ENCODE measurements at places on chromosomes 7 and 10.

- DNase-seq: no peak
These were observed 20.9 kb upstream of the GOLGA7B start for GRCh38 chr10:97828721-97829120.

- peak; percentile 78 for DNase-seq
These were observed 489.4 kb upstream of the SORCS1 start for GRCh38 chr10:107653832-107654287.

- DNase-seq: no peak
These were observed 226.2 kb downstream of the TCERG1L start for GRCh38 chr10:131085091-131085860.

DNA sequence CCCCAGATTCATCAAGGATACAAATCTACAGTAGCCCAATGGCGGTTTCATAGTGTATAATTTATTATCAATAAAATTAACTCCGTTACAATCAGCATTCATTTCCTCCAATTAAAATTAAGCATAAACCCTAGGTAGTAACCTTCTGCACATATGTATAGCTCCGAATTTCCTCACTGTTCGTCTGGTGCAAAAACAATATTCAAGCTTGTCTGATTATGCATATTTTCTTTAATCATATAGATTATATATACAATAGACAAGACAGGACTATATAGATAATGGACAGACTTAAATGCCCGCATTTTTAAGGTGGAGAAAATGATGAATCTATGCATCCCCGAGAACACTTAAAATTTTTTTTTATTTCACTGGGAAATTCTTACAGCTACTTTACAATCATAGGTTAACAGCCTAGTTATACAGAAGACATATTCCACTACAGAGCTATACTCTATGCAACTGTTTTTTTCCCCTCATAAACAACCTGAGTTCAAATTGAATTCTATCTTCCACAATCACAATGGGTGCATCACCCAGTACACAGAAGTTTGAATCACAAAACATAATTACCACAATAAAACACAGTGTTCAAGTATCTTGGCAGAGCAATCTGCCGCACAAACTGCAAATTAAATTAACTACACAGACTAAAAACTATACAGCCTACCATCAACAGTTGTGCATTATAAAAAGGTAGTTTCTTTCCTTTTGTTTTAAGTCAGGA is 2.6 kb downstream of the HOXA9 start:
- no peak for DNase-seq

DNA sequence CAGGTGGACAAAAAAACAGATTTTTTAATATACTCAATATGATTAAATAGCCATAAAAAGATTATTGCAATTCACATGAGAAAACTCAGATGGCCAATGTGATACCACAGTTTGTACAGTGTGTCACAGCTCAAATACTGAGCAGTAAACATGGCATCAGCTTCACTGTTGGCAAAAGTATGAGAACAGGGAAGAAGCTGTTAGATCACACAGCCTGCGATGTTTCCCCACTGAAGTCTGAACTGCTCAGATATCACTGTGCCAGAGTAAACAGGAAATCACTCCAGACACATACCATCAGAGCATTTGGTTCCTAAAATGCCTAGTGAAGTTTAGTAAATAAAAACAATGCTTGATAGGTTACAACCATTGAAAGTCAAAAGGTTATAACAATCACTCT is 347.8 kb downstream of the ETV1 start:
- peak; percentile 6 for DNase-seq

DNA sequence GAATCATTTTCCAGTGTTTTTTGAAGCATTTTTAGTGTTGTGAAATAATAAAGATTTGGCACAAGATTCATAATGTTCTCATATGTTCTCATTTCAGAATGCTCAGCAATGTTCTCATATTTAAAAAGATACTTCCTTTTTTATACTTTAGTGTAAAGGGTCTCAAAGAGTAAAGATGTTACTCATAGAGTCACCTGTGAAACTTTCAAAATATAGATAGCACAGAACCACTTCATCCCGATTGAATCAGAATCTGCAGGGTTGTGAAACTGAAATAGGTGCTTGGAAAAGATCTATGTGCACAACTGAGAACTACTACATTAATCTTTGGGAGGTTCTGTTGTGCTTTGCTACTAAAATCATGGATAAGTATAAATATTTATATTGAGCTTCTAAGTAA is 144.7 kb downstream of the MDFIC start:
- no peak for DNase-seq

DNA sequence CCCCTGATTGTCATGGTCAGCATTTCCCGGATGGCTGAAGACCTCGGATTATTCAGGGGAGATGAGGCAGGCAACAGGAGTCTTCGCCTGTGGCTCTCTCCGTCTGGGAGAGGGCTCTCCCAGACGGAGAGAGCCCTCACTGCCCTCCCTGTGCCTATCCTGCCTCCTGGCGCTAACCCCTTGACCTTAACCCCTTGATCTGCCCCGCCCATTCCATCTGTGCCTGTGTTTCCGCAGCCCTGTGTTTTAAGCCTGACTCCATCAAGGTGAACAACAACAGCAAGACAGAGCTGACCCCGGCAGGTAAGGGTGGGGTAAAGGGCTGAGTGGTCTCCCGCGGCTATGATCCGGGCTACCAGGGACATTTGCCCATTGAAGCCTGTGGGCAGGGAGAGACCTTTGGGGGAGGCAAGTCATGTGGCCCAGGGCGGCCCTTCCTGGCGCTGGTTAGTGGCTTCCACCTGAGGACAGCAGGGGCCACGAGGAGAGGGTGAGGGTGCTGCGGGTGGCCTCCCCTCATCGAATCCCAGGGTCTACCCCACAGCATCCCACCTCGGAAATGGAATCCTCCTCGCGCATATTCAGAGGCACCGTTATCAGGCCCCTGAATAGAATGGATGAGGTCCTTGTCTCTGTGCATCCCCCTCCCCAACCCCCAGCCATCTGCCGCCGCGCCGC is 4.2 kb upstream of the MUC12 start:
- no peak for DNase-seq

GRCh38 chr10:19904202-19904661 is 88.0 kb downstream of the PLXDC2 start:
- no peak for DNase-seq

- DNase-seq: no peak
These were observed 235.0 kb downstream of the FANK1 start for GRCh38 chr10:126131341-126131740.

- DNase-seq: no peak
These were observed 4.1 kb downstream of the FHIP2A start for GRCh38 chr10:114825513-114826253.

DNA sequence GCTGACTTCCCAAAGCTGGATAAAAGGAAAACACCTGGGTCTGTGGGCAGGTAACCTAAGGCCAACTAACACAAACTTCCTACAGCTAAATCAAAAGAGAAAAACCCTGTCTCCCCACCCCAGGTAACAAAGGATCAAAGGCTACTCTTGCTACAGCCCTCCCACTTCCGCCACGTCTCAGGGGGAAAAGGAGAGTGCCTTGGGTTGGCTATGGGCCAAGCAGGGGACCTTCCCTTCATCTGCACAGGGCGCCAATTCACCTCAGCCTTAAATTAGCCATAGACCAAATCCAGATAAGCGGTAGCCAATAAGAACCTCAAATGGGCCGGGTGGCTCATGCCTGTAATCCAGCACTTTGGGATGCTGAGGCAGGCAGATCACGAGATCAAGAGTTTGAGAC is 69.1 kb upstream of the LANCL2 start:
- no peak for DNase-seq

DNA sequence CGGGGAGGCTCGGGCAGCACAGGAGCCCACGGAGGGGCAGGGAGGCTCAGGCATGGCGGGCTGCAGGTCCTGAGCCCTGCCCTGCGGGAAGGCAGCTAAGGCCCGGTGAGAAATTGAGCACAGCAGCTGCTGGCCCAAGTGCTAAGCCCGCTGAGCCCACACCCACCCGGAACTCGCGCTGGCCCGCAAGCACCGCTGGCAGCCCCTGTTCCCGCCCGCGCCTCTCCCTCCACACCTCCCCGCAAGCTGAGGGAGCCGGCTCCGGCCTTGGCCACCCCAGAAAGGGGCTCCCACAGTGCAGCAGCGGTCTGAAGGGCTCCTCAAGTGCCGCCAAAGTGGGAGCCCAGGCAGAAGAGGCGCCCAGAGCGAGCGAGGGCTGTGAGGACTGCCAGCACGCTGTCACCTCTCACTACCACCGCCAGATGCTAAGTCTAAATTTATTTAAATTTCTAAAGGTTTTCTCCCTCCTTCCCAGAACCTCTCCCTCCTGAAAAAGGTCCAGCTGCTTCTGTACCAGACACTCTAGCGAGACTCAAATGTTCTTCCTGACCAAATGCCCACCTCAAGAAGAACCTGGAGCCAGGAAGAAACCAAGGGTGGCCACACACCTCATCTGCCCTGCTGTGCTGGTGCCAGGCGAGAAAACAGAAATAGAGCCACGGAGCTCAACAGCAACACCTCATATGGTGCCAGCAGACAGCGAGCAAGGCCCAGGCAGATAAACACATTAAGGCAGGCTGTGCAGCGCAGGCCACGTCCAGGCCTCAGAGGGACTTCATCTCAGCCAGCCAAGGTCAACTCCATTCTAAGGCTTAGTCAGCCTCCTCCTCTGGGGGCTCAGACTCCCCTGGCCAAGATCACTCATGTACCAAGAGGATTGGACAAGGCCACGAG is 47.0 kb downstream of the KCNMA1 start:
- no peak for DNase-seq

DNA sequence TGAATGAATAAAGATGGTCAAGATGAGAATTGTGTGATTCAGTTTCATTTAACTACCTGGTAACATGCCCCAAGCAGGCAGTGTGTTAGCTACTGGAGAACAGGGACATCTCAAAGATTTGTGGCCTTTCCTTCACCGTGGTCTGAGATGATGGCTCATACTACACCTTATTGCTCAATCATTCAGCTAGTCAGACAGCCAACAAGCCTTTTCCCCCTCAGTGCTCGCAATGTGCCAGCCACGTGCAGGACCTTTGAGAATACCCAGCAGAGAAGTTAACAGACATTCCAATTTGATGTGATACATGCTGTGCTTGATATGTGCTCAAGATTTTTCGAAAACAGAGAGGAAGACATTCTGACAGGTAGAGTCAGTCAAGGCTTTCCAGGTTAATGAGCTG is 562.8 kb downstream of the SUGCT start:
- DNase-seq: no peak

DNA sequence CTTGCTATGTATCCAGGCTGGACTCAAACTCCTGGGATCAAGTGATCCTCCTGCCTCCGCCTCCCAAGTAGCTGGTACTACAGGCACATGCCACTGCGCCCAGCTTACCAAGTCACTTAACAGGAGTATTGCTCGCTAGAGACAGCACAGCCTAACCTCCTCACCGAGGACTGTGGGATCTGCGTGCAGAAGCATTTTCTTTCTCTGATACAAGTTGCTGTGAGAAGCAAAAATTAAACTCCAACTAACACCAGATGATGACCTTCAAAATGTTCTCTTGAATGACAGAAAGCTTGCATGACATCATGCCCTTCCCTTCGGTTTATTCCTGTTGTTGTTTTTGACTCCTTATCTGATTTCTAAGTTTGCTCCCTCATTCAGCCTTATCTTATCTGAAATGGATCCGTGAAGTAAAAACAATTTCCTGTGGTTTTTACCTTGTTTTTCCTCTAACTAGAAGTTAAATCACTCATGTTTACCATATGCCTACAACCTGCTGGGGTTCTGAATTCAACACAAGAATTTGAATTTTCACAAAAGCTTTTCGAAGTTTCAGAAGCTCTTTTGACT is 94.4 kb upstream of the KIF5B start:
- no peak for DNase-seq

DNA sequence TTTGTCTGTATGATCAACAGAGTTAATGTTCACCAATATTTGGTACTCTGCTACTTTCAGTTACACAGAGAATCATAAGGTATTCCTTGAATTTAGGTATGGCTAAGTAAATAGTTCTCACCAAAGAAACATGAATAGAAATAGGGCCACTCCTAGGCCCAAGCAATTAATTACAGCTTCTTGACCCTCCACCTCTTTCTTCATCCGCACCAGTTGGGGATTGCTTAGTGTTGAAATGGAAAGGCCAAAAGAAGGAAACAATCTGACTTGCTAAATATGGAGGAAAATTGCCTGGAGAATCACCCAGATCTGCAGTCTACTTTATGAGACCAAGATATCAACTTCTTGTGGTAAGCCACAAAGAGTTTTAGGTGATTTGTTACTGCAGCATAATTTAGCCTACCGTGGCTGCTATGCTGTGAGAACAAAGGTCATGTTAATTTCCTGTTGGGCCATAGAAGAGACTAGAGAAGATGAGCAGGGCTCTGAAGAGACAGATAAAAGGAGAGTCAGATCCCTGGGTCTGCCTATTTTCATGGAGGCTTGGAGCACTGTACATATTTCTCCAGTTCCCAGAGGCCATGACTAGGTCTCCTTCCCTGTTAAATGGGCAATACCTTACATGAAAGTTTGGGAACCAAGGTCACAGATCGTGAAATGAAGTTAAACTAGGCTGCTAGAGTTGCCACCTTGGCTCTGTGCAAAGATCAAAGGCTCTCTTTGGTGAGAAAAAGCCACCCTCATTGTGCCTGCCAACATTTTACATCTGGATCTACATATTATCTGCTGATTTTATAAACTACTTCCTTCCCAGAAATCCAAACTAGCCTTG is 93.3 kb upstream of the GDF10 start:
- DNase-seq: no peak

GRCh38 chr10:91536111-91536510 is 96.8 kb downstream of the PPP1R3C start:
- DNase-seq: no peak

- DNase-seq: no peak
These were observed 81.3 kb downstream of the GLI3 start for GRCh38 chr7:42155584-42156290.

DNA sequence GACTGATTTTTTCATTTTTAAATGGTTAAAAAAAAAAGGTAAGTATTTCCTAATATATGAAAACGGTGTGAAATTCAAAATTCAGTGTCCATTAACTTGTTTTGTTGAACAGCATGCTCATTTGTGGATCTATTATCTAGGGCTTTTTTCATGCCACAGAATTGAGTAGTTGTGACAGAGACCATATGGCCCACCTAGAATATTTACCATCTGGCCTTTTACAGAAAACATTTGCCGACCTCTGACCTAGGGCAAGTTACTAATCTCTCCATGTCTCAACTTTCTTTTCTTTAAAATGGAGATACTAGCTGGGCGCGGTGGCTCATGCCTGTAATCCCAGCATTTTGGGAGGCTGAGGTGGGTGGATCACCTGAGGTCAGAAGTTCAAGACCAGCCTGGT is 41.3 kb downstream of the GRK5 start:
- no peak for DNase-seq

DNA sequence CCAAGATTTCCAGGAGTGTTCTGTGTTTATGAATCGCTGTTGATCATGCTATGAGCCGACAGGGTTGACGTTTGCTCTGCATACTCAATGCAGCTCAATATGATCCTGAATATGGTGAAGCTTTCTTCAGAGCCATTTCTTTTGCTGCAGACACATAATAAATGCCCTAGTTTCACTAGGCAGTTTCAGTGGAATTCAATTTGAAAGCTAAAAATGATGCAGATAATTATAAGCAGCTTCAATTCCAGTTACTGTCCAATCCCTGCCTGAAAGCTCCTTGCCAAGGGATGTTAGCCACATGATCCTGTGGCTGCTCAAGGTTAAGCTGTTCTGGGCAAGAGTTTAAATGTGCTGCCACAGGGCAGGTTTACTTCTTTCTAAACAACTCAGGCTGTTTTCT is 805.6 kb downstream of the NRG3 start:
- DNase-seq: no peak

All from NCI-H2171 (cell line).